Thoracic aorta (tissue), 2 donors: ENCODE measurements at places on chromosomes 5 and 9. TPM values are rescaled to one million over a fixed set of nuclear protein-coding genes. Genes with fewer than 3 reads are reported as not detected.

GRCh38 chr5:149273950-149274349 is 2.3 kb downstream of the AFAP1L1 start:
- no peak for DNase-seq

DNA sequence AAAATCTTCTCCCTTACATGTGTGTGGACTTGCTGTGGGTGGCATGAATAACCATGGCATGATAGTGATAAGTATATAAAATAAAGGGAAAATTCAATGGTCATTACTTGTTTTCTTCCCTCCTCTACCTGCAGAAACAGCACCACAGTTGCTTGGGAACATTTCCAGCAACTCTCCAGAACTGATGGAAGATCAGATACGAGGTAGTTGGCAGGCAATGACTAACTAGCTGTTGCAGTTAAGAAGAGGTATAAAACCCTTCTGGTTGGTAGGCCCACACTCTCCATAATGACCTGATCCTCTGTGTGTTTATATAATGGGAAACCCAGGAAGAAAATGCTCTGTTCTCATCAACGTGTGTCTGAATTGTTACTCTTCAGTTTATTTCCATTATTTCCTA is 185.9 kb downstream of the SYK start:
- DNase-seq, result no peak

DNA sequence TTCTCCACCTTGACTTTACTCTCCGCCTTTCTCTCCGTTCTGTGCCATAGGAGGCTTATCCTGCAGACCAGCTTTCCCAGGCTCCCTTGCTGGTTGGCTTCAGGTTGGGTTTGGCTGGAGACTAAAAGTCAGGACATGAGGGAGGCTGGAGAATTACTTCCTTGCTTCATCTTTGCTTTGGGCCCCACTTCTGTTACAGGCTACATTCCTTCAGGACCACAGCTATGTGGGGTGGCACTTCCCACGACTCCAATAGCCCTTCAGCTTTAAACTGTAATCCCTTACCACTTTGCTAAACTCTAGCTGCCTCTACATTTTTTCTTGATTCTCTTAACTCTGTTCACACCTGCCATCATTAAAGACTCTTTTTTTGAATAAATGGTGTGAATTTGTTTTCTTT is 186.7 kb upstream of the NR4A3 start:
- no peak for DNase-seq

GRCh38 chr9:101028346-101029314 is at the start of gene PLPPR1:
TSS of gene PLPPR1 (plus strand) at chr9:101028727.
- no peak for DNase-seq

GRCh38 chr5:107269256-107269655 is 401.5 kb downstream of the EFNA5 start:
- no peak for DNase-seq

IFNA14 gene
- not detected for total RNA-seq

DNA sequence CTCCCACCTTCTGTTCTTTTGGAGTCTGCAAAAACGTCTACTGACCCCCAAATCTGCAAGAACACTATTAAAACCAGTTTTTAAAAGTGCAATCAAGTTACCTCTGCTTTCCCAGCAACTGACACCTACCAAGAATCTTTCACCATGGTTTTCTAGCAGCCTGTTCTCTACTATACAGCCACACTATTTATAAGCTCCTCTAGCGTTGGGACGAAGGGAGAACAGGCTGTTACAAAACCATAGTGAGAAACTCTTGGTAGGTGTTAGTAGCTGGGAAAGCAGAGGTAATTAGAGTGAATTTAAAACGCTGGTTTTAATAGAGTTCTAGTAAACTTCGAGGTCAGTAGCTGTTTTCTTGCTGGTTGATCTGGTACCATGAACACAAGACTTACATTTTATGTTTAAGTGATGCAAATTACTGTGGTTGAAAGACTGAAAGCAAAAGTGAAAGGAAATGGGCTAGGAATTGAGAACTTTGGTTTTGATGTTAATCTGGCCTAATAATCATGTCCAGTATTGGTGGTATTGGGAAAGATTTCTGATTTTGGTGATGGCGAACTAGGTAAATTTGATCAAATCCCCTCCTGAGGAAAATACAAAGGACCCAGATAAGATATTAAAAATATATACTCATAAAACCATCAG is 5.3 kb downstream of the MROH2B start:
- no peak for DNase-seq

DNA sequence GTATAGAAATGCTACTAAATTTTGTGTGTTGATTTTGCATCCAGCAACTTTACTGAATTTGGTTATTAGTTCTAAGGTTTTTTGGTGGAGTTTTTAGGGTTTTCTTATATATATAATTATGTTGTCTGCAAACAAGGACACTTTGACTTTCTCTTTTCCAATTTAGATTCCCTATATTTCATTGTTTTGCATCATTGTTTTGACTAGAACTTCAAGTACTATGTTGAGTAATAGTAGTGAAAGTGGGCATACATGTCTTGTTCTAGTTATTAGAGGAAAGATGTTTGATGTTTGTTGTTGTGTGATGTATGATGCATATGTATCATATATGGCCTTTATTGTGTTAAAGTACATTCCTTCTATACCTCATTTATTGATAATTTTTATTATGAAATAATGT is 362.3 kb upstream of the PRR16 start:
- no peak for DNase-seq

DNA sequence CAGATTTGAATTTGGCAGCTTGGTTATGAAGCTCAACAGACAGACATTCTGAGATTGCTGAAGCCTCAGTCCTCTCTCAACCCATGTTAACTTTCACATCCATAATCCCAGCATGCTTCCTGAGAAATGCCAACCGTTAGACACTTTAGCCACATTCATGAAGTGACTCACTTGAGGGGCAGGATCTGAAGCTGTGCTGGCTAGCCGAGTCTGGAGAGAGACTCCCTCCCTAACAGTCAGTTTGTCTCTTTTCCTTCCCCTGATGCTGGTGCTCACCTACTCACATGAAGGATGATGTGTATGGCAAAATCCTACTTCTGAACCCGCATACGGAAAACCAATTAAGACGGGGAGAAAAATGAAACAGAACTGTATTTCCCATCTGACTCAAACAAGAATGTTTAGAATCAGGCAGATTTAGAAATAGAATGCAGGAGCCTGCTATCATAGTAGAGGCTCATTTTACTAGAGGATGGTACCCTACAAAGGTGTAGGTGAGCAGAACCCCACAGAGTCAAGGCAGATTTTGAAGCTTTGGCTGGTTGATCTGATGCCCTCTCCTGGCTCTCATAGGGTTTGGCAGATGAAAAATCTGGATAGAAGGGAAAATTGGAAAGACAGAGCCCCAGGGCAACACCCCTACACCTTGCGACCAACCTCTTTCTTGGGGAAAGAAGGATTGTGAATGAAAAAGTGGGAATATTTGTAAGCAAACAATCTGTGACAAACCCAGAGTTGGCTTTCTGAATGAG is 150.9 kb upstream of the LHFPL2 start:
- DNase-seq, result no peak

EIF4E1B gene
- total RNA-seq, result not detected

- peak; percentile 97 for DNase-seq
Measured at GRCh38 chr9:113593682-113594281, 130.3 kb downstream of the RGS3 start.

- DNase-seq, result no peak
Measured at GRCh38 chr9:90870621-90871326, 69.2 kb downstream of the SYK start.

RGS14 gene
- 12.6 TPM for total RNA-seq
